ENCODE measurements at places on chromosomes 3 and 15.

DNA sequence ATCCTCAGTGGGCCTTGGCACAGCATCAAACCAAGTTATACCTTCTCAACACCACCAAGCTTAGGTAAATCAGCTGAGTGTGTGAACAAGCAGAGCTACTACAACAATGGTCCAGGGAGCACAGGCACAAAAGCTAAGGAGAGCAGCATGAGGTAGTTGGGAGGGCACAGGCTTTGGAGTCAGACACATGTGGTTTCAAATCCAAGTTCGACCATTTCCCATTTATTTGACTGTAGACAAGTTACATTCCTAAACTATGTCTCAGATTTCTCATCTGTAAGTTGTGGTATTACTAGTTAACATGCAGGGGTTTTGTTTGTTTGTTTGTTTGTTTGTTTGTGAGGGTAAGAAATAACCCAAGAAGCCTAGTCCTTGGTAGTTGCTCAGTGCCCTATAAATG, 46.9 kb downstream of the MLH1 start:
- no peak for DNase-seq

DNA sequence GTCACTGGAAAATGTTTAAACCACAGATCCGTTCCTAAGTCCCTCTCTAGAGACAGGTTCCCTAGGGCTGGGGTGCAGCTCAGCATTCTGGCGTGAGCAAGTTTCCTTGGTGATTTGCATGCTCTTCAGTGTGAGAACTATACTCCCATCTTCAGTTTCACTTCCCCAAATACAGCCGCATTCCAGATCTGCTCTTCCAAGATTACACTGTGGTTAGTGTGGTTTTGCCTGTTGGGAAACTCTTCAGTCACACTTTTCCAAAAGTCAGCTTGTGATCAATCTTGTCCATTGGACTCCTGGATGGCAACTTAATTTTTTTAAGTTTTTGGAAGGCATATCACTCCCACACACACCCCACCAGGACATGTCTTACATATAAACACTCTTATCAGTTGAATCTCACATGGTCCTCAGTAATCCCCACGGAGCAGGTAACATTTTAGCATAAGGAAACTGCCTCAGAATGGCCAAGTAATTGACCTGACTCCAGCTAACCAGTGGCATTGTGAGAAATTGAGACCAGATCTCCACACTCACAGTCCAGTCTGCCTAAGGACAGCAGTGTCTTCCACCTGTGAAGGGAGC, 33.5 kb upstream of the PTPN23 start:
- no peak for DNase-seq

DNA sequence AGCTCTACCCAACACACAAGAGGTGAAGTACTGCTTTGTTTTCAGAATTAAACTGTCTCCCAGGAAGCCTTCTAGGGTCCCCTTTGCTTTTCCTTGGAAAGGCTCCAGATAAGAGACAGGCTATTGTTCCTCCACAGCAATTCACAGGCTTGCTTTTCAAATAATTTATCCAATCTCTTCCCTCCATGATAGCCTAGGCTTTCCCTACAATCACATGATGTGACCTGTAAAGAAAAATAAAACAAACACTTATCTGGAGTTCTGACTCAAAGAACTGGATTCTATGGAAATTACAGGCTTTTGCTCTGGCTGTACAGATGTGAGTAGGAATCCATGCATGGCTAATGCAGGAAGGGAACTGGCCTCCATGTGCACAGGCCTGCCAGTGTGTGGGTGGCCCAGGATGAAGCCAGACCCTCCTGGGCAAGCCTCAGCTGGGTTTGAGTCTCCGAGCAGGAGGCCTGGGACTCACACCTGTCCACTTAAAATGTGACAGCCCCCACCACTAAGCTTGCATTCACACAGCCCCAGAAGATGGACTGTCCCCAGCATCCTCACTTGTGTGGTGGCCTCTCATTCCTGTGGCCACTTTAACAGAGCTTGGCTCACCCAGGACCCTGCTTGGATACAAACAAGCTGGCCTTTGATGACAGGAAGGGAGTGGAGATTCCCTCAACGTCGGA, 75.8 kb upstream of the LEKR1 start:
- DNase-seq: no peak

GRCh38 chr15:29066838-29067237, 181.1 kb downstream of the APBA2 start:
- no peak for DNase-seq

DNA sequence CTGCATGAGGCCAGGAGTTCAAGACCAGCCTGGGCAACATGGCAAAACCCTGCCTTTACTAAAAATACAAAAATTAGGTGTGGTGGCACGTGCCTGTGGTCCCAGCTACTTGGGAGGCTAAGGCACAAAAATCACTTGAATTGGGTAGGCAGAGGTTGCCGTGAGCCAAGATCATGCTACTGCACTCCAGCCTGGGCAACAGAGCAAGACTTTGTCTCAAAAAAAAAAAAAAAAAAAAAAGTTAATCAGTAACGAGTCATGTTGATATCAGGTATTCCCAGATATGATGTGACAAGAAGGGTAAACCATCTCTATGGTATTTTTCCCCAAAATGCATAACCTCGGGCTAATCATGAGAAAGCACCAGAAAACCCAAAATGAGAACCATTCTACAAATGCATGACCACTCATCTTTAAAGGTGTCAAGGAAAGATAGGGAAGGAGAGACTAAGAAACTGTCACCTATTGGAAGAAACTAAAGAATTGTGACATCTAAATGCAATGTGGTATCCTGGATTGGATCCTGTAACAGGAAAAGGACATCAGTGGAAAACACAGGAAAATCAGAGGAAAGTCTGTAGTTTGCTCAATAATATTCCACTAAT, 66.5 kb upstream of the MAP4 start:
- peak; percentile 26 for DNase-seq

- no peak for DNase-seq
These were observed 188.4 kb upstream of the WNT5A start for GRCh38 chr3:55675478-55675877.

DNA sequence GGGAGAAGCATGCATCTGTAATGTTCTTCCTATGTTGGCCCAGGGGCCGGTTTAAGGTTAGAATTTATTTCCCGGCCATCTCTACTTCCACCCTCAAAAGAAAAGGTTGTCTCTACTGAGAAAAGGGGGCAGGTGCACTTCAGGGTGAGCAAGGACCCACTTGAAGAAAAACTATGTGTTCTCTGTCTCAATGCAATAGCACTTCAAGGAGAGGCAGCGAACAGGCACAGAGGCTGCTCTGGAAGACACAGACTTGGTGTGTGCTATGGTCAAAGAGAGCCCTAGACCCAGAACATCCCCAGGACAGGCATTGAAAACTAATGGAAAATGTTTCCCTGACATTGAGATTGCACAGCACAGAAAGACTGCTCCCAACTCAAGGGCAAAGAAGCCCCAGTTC, 7.6 kb downstream of the MINDY4B start:
- no peak for DNase-seq

DNA sequence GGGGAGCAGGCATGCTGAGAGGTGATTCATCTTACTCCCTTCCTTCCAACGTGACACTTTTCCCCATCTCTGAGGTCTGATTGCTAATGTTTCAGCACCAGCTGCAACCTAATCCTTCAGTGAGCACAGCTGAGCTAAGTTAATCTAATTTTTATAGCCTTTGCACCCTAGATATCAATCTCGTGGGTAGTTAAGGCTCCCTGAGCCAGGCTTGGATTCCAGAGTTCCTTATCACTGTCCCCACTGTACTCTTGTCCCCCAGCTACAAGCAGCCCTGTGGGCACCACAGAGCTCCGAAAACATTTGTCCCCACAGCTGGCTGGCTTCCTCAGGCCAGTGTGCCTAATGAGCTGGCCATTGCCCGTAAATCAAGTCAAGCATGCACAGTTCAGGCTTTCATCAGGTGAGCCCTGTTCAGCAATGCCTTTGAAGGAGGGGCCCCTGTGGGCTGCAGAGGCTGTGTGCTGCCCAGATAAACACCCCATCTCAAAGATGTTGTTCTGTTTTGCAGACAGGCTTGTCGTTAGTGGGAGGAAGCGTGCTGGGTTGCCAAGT, 376.9 kb upstream of the RASGRP1 start:
- no peak for DNase-seq

- no peak for DNase-seq
These were observed 227.2 kb downstream of the RSRC1 start for GRCh38 chr3:158337110-158337509.

DNA sequence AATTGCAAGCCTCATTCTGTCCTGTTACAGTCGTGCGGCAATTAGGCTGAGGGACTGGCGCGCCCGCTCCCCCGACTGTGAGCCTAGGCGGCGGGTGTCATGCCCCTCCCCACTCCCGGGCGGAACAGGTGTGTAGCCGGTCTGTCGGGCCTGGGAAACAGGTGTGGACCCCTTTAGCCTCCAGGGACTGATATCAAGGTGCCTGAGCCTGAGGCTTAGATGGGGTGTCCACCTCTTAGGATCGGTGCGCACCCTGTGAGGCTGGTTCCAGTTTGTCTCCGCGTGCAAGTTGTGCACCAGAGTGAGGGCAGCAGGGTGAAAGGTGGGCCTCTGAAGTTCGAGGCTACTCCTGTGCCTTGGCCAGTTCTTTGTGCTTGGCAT, 686 bp downstream of the VPS8 start:
- DNase-seq: peak; percentile 29

- DNase-seq: no peak
These were observed 30.2 kb downstream of the LPP start for GRCh38 chr3:188184160-188184559.

DNA sequence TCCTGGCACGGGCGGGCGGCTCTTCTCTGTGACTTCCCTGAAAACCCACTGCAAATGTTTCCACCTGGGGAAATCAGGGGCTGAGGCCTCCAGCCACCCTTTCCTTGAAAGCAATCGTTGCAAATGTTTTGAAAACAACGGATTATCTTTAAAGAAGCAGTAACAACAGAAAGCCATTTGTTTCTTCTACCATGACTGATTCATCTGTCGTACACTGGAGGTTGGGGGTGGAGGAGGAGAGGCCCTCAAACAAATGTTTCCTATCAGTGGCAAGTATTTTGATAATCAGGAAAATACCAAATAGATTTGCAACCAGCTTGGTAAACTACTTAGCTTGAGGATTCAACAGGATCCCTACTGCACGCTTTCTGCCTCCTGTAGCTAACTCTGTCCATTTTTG, 114.9 kb downstream of the PDZRN3 start:
- no peak for DNase-seq

DNA sequence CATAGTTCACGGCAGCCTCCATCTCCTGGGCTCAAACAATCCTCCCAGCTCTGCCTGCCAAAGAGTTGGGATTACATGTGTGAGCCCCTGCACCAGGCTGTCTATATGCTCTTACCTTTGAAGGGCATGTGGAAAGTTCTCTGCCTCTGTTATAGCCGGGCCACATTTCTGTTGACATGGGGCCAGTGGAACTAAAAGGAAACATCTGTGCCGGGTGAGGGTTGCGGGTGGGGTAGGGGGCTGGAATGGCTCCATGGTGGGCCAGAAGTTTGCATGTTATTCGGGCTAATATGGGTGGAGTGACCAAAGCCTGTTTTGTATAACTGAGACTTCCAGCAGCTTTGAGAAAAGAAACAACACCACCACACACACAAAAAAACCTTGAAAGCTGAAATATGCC, 8.3 kb upstream of the CLEC3B start:
- no peak for DNase-seq

GRCh38 chr15:67396114-67396513, 124.8 kb upstream of the C15orf61 start:
- no peak for DNase-seq

GRCh38 chr15:38005953-38006808, 71.7 kb downstream of the TMCO5A start:
- peak; percentile 24 for DNase-seq

GRCh38 chr3:60313951-60314461, 937.2 kb downstream of the FHIT start:
- no peak for DNase-seq

DNA sequence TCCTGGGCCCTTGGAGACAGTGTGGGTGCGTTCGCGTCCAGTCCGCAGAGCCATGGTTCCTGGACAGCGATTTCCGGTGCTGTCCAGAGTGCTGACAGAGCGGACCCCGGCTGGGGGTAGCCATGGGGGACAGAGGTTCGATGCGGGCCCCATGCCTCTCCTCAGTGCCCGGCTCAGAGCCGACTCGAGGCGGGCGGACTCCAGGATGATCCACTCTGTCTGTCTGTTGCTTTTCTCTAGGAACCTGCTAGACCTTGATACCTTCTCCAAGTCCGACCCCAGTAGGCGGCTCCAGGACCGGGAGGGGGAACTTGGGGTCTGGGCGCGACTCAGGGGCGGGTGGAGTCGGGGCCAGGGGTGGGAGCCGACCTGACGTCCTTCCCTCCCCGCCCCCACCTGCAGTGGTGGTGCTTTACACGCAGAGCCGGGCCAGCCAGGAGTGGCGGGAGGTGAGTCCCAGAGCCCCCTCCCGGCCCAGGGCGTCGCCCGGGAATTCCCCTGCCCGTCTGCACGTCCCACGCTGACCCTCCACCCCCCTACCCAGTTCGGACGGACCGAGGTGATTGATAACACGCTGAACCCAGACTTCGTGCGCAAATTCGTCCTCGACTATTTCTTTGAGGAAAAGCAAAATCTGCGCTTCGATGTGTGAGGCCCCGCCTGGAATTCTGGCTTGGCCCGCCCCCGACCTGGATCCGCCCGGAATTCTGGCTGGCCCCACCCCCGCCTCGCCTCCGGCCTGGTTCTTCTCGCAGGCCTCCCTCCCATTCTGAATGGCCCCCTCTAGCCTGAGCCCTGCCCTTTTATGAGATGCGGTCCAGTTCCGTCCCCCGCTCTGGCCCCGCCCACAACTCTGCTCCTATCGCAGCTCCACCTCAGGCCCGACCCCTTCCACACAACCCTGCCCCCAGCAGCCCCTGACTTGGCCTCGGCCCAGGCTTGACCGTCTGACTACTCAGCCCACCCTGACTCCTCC, 1.0 kb downstream of the CPNE9 start:
- DNase-seq: peak; percentile 41

DNA sequence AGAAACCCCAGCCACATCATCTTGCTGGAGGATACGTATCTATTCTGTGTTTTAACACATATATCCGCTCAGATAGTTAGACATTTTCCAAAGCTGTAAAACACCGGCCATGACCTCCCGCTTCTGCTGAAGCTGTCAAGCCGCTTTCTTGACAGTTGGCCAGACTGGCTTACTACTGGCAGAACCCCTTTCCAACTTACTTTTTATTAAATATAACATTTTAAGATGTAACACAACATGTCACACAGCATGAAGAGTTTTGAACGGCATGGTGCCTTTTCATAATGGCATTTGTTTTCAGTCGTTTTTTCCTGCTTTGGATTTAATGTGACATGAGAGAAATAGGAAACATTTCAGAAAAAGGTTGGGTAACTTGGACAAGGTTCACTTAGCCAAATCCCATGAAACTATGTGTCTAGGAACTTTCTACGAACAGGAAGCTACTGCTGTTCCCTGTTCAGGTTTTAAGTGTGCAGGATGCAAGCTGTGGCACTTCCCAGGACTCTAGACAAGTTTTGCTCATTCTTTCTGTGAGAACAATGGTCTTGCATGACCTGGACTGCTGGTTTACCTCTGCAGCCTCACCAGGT, 281.4 kb downstream of the THSD4 start:
- no peak for DNase-seq

- DNase-seq: no peak
These were observed 5.2 kb upstream of the NCKIPSD start for GRCh38 chr3:48690846-48691458.

GRCh38 chr3:127170814-127171213, 22.1 kb upstream of the PRR23E start:
- DNase-seq: no peak
